Activated naive CD4-positive, alpha-beta T cell treated with anti-CD3 and anti-CD28 coated beads, Interleukin-2, amount 50 U/mL, for 16 hours (primary cell): ENCODE measurements at places on chromosomes 6 and 20.

DNA sequence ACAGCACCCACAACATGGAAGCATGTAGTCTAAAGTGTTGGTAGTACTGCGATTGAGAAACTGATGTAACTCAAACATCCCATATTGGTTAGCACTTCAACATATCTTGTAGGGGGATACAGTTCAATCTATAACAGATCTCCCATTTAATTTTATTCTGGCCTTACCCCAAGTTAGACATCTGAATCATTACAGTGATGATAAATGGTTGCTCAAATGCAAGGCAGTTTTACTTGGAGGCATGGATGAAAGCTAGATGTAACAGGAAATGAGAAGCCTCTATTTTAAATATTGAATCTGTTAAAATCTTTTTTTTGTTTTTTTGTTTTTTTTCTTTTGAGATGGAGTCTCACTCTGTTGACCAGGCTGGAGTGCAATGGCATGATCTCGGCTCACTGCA is 44.2 kb upstream of the FAM50B start:
- DNase-seq = no peak

- no peak for DNase-seq
These were observed 166.9 kb downstream of the EDN1 start for GRCh38 chr6:12457094-12457493.

DNA sequence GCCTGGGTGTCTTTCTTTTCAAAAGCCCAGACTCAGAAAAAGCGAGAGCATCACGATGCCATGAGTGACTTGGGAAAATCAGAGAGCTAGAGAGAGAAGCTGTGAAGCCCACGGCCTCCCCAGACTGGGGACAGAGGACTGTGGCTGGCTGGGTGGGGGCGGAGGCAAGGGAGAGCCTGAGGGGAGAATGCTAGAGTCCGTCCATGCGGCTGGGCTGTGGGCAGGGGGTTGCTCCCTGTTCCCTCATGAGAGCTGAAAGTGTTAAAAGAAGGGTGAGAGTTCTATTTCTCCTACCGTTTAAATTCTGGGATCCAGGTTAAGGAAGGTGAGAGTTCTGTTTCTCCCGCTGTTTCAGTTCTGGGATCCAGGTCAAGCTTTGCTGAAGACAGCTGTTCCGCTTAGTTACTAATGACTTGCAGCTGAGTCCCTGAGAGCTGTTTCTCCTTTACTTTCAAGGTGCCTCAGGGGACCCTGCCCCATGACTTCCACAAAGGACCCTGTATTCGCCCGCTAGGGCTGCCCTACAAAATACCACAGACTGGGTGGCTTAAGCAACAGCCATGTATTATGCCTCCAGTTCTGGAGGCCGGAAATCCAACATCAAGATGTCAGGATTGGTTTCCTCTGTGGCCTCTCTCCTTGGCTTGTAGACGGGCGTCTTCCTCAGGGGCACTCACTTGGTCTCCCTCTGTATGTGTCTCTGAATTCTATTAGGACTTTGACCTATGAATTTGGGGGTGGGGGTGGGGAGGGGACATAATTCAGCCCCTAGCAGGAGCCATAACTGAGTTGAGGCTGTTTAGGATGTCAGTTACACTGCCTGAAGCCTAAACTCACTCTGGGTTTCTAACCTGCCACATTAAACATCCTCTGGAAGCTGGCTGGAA is 127.0 kb downstream of the PXDC1 start:
- no peak for DNase-seq

- DNase-seq = no peak
These were observed 1000.9 kb upstream of the ADGRB3 start for GRCh38 chr6:67634199-67634598.

DNA sequence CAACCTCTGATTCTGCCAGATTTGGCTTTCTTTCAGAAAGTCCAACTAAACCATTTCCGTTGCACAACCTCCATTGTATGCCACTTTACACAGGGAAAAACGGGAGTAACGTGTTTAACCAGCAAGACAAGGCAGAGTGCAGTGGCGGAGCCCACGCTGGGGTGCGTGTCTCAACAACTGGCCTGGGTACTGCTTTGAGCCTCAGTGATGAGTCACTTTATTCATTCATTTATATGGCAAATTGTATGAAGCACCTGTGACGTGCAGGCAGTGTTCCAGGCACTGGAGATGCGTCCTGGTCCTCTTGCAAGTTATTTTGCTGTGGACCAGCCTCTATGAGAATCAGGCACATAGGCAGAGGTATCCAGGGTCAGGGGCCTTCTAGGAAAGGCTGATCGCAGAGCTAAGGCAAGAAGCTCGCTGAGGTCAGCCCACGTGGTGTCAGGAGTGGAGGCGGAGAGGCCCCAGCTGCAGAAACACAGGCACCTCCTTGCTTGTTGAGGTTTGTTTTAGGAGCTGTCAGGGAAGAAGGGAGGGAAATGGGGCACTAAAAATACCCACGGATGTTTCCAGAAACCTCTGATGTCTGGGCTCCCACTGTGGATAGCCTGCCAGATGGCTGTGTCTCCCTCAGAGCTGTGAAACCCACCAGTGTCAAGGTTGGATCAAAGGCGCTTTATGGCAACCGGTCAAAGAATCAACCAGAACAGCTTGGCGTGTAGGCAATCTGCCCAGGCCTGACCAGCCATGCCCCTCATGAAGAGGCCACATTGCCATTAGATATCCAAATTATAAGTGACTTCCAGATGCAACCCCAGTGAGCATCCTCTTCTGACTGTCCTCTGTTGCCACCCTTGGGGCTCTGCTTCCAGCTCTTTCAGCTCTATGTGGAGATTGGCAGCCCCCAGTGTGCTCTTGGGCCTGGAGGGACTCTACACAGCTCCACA is 157.2 kb downstream of the CD83 start:
- DNase-seq = no peak

DNA sequence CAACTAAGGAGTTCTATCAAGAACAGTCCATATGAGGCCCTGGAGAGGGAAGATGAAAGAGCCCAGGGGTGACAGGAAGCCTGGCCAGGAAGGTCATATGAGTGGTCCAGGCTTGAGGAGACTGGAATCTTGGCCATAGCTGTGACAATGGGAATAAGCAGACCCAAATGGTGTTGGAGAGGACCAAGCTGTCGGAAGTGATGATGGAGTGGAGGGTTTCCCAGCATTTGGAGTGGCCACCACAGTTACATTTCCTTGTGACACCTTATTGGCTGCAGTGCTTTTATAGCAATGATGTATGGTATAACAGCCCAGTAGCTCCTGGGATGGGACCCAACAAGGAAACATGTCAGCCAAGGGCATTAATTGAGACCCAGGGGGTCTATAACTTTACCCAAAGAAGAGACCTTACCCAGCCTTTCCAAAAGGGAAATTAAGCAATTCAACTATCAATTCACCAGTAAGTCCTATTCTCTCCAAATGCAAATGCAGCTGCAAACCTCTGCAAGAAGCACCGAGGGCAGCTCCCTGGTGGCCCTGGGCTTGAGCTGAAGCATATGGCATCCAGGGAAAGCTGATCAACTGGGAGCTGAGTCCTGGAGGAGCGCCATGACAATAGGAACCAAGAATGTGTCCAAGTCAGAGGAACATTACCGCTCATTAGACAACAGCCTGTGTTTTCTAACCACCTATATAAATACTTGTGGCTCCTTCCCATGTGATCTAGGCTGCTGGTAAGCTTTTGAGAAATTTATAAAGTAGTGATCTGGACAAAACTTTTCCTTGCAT is 219.4 kb downstream of the SOD2 start:
- DNase-seq = no peak

- no peak for DNase-seq
These were observed 446.0 kb downstream of the QKI start for GRCh38 chr6:163860287-163861081.

DNA sequence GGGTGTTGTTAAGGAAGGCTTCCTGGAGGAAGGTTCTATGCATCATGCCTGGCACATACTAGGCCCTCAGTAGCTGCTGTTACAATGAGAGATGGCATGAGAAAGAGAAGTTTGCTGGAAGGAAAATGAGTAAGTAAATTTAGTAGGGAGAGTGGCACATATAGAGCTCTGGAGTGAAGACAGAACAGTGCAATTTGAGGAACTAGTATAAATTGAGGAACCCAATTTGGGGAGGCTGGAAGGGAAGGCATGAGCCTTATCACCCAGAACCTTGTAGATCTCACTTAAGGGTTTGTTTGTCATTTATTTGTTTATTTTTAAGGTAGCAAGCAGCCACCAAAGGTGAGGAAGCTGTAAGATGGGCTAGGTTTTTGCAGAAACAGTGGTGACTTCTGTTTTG is 87.1 kb upstream of the SCGN start:
- no peak for DNase-seq

GRCh38 chr20:32078791-32079190 is 26.7 kb downstream of the HCK start:
- no peak for DNase-seq

GRCh38 chr6:30542915-30543314 is 13.4 kb downstream of the GNL1 start:
- no peak for DNase-seq

DNA sequence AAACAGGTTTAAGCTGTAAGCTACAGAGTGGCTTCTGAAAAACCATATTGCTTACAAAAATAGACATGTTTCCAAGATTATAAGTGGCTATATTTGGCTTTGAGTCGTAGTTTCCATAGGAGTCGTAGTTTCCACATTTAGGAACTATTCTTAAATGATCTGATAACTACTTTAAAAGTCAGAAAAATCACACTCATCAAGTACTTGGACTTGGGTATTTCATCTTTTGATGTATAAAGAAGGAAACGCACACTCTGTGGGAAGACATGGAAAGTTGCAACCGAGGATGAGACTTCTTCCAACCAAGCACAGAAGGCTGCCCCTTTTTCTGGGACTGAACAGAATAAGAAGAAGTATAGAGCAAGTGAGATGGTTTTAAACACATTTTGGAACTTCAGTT is 118.3 kb downstream of the KHDRBS2 start:
- no peak for DNase-seq

- DNase-seq = no peak
These were observed 17.6 kb upstream of the SIRPG start for GRCh38 chr20:1674990-1675780.

GRCh38 chr6:142155091-142155490 is 8.0 kb downstream of the VTA1 start:
- no peak for DNase-seq

GRCh38 chr6:56852260-56853010 is 102.5 kb upstream of the BEND6 start:
- no peak for DNase-seq

DNA sequence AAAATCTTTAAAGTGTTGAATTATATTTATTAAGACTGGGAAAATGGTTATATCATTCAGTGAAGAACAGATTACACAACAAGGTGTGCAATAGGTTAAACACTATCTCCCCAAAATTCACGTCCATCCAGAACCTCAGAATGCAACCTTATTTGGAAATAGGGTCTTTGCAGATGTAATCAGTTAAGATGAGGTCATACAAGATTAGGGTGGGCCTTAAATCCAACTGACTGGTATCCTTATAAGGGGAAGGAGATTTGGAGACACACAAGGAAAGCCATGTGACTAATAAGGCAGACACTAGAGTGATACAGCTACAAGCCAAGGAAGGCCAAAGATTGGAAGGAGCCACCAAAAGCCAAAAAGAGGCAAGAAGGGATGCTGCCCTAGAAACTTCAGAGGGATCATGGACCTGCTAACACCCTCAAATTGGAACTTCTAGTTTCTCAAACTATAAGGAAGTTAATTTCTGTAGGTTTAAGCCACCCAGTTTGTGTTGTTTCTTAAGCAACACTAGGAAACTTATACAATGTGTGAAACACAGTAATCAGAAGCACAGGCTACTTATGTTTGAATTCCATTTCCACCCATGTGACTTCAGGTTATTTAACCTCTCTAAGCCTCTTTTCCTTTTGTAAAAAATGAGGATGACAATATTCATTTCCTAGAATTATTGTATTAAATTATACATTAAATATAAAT is 16.9 kb downstream of the ILRUN start:
- DNase-seq = no peak

DNA sequence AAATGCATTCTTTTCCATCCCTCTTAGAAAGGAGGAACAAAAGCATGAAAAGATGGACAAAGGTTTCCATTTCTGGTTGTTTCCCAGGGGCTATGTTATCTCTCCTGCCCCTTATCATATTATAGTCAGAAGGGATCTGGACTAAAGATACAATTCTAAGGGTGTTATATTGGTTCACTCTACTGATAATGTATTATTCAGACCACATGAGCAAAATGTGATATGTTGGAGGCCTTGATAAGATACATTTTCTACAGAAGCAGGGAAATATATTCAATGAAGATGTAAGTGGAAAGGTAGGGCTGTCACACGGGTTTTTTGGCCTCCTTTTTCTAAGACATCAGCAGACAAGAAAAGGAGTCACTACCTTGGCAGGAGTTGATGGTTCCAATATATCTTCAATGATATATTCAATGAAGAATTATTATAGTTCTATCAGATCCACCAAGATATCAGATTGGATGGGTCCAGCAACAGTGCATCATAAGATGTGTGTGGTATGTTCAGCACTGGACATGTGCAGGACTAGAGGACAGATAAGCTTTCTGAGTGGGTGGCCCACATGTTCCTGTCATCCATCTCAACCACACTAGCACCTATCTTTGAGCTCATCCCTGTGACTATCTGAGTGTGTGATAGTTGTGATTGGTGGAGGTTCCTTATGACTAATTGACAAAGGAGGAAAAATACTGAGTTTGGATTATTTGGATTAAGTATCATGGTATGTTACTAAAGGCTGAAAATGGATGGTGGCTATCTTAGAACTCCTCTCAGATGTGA is 5.7 kb upstream of the ZKSCAN3 start:
- no peak for DNase-seq

GRCh38 chr6:169239181-169239580 is 14.5 kb downstream of the THBS2 start:
- DNase-seq = no peak

DNA sequence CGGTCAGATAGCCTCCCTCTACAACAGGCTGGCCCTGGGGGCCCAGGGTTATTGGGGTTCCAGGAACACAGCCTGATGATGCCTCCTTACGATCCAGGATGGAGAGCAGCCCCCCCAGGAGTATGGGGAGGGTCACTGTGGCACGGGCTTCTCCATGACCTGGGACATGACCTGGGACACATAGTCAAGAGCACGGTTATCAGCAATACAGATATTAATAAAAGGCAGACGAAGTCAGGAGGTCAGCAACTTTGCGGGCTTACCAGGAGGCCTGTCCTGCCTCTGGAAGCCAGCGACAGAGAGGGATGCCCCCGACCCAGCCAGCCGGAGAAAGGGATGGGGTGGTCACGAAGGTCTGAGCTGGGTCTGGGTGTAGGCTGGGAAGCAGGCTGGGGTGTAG is 795 bp downstream of the MMP24OS start:
- DNase-seq = no peak

DNA sequence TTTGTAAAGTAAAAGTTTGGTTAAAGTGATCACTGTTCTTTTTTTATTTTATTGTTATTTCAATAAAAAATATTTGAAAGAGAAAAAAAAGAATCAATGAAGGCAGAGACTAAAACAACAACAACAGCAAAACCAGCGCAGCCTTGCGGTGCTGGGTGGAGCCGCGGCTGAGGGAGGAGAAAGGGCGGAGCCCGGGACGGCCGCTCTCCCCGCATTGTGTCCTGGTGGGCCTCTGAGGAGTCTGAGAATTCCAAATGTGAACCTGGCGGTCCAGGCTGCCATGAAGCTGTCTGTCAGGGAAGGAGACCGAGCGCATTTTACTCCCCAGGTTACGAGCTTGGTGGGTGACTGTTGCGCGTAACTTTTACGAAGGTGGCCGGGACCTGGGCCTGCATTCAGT is 43.2 kb downstream of the TMEM242 start:
- DNase-seq = no peak
